ENCODE measurements at places on chromosomes 1 and 21.

DNA sequence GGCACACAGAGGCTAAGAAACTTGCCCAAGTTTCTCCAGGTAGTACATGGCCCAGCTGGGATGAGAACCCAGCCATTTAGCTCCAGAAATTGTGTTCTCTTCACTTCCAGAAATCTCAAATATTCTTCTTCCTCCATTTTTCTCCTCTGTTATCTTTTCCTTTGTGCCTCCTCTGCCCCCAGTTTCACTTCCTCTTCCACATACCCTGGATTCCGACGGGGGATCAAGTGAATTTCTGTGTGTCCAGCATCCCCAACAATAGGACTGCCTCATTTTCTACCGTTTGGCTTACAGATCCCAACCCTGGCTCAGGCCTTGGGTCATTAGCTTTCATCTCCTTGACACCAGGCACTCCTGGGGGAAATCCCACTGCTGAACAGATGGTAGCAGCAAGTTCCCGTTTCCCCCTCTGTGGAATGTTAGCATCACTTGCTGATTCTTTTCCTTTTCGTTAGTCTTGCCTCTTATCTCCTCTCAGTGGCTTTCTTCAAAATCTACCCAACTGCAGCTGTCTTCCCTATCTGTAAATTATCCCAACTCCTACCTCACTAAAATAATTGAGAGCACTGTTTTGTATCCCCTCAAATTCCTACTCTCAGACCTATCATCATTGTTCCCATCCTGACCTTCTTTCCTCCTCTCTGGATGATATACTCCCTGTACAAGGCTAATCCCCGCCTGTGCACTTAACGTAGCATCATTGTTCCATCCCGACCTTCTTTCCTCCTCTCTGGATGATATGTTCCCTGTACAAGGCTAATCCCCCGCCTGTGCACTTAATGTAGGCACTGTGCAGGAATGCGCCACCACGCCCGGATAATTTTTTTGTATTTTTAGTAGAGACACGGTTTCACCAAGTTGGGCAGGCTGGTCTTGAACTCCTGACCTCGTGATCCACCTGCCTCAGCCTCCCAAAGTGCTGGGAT lies 36.5 kb downstream of the SCCPDH start:
- peaks cover 2% of the 10 kb centered on the region for H3K36me3 ChIP-seq
- no peak for DNase-seq
- H3K27ac ChIP-seq: no peak overlapping the region
- no peaks in the 10 kb centered on the region for H3K4me1 ChIP-seq
- H3K4me3 ChIP-seq: no peak overlapping the region
- H3K27me3 ChIP-seq: no peaks in the 10 kb centered on the region

DNA sequence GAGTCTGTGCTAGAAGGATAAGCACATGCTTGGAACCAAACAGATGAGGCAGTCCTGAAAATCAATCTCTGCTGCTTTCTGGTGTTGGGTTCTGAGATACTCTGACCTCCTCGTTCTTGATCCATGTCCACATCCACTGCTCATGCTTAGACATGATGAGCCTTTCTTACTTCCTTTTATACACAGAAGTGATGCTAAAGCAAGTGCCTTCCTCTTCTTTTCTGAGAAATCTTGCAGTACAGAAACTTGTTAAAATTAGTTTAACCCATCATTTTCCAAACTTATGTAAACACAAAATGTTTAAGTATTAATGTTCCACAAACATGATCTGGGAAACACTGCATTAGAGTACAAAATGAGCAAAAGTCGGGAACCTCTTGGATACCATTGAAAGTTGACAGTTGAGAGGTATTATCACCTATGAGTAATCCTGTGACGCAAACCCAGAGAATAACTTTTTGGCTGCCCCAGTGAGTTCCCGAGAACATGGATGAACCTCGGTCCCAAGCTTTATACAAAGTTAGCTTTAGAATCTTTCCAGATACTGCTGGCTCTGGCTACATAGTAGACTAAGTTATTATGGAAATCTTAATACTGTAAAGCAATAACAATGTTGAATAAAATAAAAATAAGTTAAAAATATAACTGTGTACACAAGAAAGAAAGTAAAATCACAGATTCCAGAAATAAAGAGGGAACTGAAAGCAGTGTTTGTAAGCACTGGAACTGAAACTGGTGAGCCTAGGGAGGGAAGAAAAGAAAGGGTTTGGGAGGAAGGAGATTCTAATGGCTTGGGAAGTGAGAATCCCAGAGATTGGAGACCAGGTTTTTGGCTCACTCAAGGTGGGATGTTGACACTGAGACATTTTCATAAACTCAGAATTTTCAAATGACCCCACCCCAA lies 429.3 kb upstream of the RUNX1 start:
- H3K27ac ChIP-seq: peak overlapping the region; percentile 6
- peaks cover 6% of the 10 kb centered on the region for H3K4me1 ChIP-seq
- no peak for DNase-seq
- no peaks in the 10 kb centered on the region for H3K27me3 ChIP-seq
- no peaks in the 10 kb centered on the region for H3K36me3 ChIP-seq

GRCh38 chr1:29121516-29121935 lies 2.2 kb downstream of the TMEM200B start:
- H3K4me1 ChIP-seq: peaks cover 39% of the 10 kb centered on the region
- peaks cover 20% of the 10 kb centered on the region for H3K36me3 ChIP-seq
- peak overlapping the region; percentile 74 for H3K4me3 ChIP-seq
- DNase-seq: peak; percentile 87
- H3K27me3 ChIP-seq: peaks cover 18% of the 10 kb centered on the region

DNA sequence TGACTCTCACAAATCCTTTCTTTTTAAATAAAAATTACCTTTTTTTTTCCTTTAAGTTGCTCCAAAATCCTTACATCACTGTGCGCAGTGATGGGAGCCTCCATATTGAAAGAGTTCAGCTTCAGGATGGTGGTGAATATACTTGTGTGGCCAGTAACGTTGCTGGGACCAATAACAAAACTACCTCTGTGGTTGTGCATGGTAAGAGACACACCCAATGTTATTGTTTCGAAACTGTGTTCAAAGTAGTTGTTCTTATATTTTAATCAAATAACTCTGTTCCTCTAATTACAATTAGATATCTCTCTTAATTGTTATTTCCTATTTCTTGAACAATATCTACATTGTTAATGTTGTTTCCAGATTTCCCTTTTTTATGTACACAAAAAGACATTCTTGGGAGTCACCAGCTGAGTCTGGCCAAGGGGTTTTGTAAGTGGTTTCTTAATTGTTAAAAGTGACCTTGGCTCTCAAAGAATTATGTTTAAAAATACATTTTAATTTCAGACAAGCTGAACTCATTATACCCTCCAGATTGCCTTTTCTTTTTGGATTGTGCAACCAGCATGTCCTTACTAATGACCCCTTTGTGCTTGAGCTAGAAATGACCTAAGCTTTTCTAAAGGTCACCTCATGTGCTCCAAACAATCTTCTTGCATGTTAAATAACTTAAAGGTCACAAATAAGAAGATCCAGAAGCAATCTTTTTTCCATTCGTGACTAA lies 250.1 kb downstream of the HMCN1 start:
- no peak overlapping the region for H3K27ac ChIP-seq
- DNase-seq: no peak
- no peaks in the 10 kb centered on the region for H3K27me3 ChIP-seq
- H3K36me3 ChIP-seq: peaks cover 4% of the 10 kb centered on the region

GRCh38 chr1:221274373-221274772 lies 395.1 kb downstream of the HLX start:
- no peak for DNase-seq
- no peaks in the 10 kb centered on the region for H3K36me3 ChIP-seq
- no peaks in the 10 kb centered on the region for H3K27me3 ChIP-seq
- H3K27ac ChIP-seq: no peak overlapping the region
- H3K4me1 ChIP-seq: no peaks in the 10 kb centered on the region

- no peaks in the 10 kb centered on the region for H3K27me3 ChIP-seq
- no peak overlapping the region for H3K27ac ChIP-seq
- no peaks in the 10 kb centered on the region for H3K4me1 ChIP-seq
- no peak overlapping the region for H3K4me3 ChIP-seq
- no peak for DNase-seq
- no peaks in the 10 kb centered on the region for H3K36me3 ChIP-seq
These were observed 968.1 kb upstream of the ADGRL4 start for GRCh38 chr1:79974659-79975058.

DNA sequence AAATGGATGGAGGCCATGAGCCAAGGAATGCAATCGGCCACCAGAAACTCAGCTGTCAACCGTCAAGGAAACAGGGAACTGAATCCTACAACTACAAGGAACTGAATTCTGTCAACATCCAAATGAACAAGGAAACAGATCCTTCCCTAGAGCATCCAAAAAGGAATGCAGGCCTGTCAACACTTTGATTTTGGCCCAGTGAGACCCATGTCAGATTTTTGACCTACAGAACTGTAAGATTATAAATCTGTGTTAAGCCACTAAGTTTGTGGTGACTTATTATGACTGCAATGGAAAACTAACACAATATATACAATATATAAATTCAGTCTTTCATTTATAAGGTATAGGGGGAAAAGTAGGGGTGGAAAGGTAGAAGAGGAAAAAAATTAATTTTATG lies 55.3 kb downstream of the SHCBP1L start:
- no peaks in the 10 kb centered on the region for H3K27me3 ChIP-seq
- H3K4me3 ChIP-seq: no peak overlapping the region
- H3K27ac ChIP-seq: no peak overlapping the region

DNA sequence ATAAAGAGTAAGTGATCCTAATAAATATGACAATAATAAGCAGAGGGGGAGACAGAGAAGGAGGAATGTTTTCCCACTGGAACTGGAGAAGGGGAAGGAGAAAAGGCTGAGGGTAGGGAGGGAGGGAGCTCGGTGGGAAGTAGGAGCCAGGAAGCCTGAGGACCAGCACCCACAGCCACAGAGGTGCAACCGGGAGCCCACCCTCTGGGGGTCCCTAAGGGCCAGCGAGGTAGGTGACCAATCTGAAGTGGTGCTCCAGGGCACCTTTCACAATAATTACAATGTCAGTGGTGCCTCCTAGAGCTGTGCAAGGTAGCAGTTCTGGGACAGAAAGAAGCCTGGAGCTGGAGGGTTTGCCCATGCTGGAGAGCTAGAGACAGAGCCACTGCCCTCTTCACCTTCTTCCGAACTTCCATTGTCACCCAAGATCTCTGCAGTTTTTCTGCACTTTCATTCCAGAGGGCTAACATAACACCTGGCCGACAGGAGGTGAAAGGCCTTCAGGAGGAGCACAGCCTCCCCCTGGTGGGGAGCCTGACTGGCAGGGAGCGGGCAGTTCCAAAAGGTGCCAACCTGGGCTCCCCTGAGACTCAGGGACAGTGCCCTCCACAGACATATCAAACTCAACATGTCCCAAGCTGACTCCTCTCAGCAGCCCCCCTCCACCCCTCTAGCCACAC lies 4.1 kb upstream of the AHCYL1 start:
- H3K27me3 ChIP-seq: no peaks in the 10 kb centered on the region
- DNase-seq: peak; percentile 13
- no peaks in the 10 kb centered on the region for H3K36me3 ChIP-seq
- peak overlapping the region; percentile 8 for H3K27ac ChIP-seq
- H3K4me3 ChIP-seq: no peak overlapping the region
- H3K4me1 ChIP-seq: peaks cover 32% of the 10 kb centered on the region

DNA sequence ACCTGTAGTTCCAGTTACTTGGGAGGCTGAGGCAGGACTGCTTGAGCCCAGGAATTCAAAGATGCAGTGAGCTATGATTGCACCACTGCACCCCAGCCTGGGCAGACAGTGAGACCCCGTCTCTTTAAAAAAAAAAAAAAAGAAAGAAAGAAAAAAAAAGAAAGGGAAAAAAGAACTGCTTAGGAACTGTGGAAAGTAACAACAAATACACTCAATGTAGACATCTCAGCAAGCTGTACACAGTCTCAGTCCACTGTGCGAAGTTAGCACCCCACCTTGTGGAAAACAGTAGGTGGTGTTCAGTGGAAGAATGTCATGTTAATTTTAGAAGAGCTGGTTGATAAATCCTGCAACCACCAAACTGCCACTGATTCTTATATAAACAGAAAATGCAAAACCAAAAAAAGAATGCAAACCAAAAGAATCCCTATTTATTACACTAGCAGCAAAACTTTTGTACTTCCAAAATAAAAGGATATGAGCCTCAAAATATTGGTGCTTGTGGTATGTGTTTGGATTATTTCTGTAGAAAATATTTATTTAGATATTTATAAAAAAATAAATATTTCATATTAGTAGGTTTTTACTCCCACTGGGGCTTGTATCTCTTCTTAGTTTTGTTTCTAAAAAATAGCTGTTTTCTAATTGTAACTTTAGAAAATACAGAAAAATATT lies 31.1 kb downstream of the ALG14 start:
- H3K36me3 ChIP-seq: no peaks in the 10 kb centered on the region
- peaks cover 14% of the 10 kb centered on the region for H3K4me1 ChIP-seq
- no peaks in the 10 kb centered on the region for H3K27me3 ChIP-seq

- H3K27me3 ChIP-seq: no peaks in the 10 kb centered on the region
- H3K36me3 ChIP-seq: no peaks in the 10 kb centered on the region
- H3K27ac ChIP-seq: peak overlapping the region; percentile 91
- H3K4me1 ChIP-seq: peaks cover 40% of the 10 kb centered on the region
- no peak overlapping the region for H3K4me3 ChIP-seq
These were observed 141.8 kb downstream of the TOMM20 start for GRCh38 chr1:234986750-234987414.

- H3K4me1 ChIP-seq: peaks cover 20% of the 10 kb centered on the region
- H3K4me3 ChIP-seq: no peak overlapping the region
- H3K27ac ChIP-seq: no peak overlapping the region
- no peaks in the 10 kb centered on the region for H3K27me3 ChIP-seq
These were observed 19.3 kb downstream of the RNF11 start for GRCh38 chr1:51255331-51255730.

GRCh38 chr1:231460614-231461013 lies 38.5 kb upstream of the EGLN1 start:
- H3K36me3 ChIP-seq: no peaks in the 10 kb centered on the region
- H3K4me1 ChIP-seq: no peaks in the 10 kb centered on the region
- no peak for DNase-seq

DNA sequence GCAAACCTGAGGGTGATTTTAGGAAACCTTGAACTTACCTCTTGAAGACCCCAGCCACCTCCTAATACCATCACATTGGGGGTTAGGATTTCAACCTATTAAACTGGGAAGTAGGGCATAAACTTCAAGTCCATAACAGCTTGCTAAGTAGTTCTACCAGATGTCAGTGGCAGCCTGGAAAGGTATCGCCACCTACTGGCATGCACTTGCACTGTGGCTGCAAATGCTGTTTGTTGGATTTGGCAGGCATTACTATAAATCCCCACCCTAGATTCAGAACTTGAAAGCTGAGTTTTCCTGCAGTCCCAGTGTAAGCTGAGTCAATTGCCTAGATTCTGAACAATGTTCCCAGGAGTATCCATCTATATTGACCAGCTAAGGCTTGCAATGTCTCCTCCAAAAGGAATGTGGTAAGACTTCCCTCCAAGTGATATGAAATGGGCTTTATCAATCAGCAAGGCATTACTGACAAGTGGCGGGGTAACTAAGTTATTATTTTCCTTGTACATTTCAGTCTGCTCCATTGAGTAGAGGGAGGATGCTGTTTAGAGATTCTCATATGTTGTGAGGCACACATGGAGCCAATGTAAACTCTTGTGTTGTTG lies 474.5 kb downstream of the PTPRC start:
- no peak for DNase-seq
- no peaks in the 10 kb centered on the region for H3K4me1 ChIP-seq
- H3K27ac ChIP-seq: no peak overlapping the region
- no peaks in the 10 kb centered on the region for H3K36me3 ChIP-seq
- H3K27me3 ChIP-seq: no peaks in the 10 kb centered on the region

GRCh38 chr21:23712166-23712565 lies 1895.1 kb downstream of the MRPL39 start:
- no peak overlapping the region for H3K27ac ChIP-seq
- H3K4me1 ChIP-seq: no peaks in the 10 kb centered on the region
- no peaks in the 10 kb centered on the region for H3K27me3 ChIP-seq
- no peaks in the 10 kb centered on the region for H3K36me3 ChIP-seq
- no peak for DNase-seq

- no peaks in the 10 kb centered on the region for H3K27me3 ChIP-seq
- peak within 1 kb of the TSS; percentile 75 for H3K4me3 ChIP-seq
- DNase-seq: peak; percentile 92
- no peaks in the 10 kb centered on the region for H3K36me3 ChIP-seq
These were observed at the start of gene IFNGR2 for GRCh38 chr21:33403128-33403785. IFNGR2 (plus strand) TSS chr21:33403413; CDS start chr21:33403544, 131 bp downstream.

Data from upper lobe of left lung (tissue), 6 donors.